ENCODE measurements at places on chromosomes 1 and 21.

DNA sequence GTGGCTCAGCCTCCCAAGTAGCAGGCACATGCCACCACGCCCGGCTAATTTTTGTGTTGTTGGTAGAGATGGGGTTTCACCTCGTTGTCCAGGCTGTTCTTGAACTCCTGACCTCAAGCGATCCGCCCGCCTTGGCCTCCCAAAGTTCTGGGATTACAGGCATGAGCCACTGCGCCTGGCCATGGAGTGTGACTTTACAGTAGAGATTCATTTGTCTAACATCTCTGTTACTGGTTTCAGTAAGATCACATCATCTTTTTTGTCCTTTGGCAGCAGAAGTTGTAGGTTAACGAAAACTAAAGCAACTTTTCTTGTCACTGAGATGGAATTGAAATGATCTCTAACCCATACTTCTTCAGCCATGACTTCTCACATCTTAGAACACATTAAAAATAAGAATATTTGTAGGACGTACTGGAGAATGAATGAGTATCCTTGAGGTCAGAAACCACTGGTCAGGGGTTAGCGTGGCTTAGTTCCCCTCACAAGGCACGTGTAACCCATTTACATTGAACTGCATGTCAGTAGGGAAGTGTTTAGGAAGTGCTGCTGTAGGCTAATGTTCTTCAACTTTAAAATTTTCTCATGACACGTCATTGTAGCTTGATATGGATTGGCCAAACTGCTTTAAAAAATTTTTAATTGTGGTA lies 75.9 kb downstream of the CAMTA1 start:
- DNase-seq, result no peak

DNA sequence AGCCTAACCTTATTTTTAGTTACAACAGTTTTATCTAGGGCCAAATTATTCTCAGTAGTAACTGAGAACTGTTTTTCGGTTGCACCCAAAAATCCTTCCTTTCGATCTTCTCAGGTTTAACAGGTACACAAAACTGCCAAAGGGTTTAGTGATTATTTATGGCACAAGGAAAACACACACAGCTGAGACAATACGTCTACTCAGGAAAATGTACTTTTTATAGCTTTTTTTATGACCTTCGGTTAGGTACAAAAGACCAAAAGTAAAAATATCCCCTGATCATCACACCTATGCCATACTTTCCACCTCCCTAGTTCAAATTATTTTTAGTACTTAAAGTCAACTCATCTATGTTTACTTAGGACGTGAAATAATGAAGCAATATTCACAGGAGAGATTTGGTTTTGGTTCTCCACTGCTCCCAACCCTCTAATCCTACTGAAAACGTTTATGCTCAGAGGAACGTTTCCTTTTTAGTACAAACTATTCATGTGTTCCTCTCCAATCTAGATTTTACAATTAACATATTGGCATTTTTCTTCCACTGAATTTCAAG lies 48.7 kb downstream of the TTLL7 start:
- DNase-seq, result no peak

DNA sequence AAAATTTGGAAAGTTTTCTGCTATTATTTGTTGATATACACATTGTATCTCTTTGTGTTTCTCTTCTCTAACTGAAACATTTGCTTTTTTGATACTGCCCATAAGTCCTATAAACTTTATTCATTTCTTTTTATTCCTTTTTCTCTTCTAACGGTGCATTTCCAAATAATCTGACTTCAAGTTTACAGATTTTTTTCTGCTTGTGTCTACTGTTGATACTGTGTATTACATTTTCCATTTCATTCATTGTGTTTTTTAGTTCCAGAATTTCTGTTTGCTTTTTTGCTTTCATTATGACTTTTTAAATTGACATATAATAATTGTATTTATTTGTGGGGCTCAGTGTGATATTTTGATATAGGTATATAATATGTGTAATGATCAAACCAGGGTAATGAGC lies 38.3 kb upstream of the PLA2G2A start:
- no peak for DNase-seq

GRCh38 chr1:66613187-66613586 lies 79.2 kb downstream of the SGIP1 start:
- no peak for DNase-seq

- no peak for DNase-seq
Observed at GRCh38 chr21:35102488-35103371, 53.6 kb upstream of the RUNX1 start.

- peak; percentile 78 for DNase-seq
Observed at GRCh38 chr1:233440951-233441401, 113.5 kb downstream of the MAP3K21 start.

- no peak for DNase-seq
Observed at GRCh38 chr1:1135339-1136136, 19.6 kb upstream of the C1orf159 start.

- no peak for DNase-seq
Observed at GRCh38 chr1:44860331-44860730, 17.3 kb upstream of the PTCH2 start.

GRCh38 chr1:41045740-41046139 lies 24.2 kb upstream of the SLFNL1 start:
- DNase-seq, result no peak

GRCh38 chr1:70353601-70354331 lies 756 bp downstream of the ANKRD13C start:
- DNase-seq, result peak; percentile 47

DNA sequence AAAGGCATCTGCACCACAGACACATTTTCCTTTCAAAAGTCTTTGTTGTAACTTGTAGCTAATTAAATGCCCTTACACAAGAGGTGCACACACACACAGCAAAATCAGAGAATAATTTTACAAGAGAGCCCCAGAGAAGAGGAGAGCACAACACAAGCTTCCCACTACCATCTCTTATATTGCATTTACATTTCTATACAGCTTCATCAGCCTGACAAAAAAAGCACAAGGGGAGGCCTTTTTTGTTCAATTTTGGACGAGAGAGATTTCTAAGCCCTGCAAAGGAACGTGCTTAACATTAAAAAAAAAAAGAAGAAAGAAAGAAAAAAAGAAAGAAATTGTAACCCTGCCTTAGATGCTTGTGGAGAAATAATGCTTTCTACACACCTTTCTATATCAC lies 17.1 kb upstream of the ESRRG start:
- no peak for DNase-seq

DNA sequence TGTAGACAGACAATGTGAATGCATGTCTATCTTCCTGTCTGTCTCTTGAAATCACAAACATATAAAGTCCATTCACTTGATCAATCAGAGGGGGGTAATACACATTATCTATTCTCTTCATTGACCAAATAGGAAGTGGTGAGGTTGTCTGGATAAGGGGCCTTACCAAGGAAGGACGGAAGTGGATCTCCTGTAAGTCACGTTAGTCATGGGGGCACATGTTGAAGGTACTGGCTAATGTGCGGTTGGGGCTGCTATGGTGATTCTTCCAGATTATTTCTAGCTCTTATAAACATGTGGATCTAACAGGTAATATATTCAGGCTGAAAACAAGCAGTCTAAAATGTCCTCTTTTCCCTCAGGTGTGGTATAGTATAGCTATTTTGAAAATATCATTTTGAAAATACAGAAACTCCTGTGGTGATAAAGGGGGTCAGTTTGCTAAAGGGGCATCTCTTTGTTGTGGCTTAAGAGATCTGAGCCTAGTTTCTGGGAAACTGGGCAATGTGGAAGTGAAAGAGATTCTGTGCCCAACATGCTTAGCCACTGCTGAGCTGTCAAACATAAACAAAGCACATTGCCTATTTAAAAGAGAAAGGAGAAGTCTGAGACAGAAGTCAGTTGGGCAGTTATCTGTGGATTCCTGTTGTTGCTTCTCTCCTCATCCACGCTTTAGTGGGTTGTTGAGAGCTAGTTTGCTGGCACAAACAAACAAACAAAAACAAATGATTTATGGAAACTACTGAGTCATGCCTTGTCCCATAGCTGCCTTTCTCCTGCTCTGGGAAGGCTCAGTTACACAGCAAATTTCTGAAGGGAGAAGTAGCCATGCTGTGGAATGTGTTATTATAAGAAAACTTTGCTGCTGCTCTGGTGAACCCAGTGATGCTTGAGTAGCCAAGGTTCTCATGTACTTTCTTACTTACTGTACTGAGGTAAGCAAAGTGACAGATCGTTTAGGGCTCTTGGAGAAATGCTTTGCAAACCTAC lies 166.9 kb downstream of the HLX start:
- no peak for DNase-seq

- DNase-seq, result no peak
Observed at GRCh38 chr1:241899210-241899609, 51.2 kb downstream of the EXO1 start.

DNA sequence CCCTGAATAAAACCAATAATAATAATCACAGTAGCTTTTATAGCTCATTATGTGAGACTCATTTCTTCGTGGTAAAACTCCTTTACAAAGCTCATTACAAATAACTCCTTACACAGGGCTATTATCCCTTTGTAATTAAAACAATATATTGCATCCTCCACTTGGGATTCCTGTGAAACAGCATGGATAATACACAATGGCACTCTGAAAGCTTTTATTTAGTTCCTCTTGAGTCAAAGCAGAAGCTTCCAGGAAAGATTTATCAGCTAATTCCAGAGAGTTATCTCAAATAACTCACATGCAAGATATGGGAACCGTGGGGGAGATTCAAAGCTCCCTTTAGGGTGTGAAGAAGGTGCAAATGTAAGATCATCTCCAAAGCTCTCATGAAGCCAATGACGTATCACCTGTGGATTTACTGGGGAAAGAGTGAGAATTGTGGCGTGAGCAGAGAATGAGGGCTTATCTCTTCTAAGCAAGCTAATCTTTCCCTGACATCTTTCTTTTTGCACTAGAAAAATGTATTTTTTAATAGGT lies 60.4 kb upstream of the GJA5 start:
- DNase-seq, result no peak
